Right renal pelvis (tissue), 4 donors: ENCODE measurements at places on chromosomes 2 and 18.

DNA sequence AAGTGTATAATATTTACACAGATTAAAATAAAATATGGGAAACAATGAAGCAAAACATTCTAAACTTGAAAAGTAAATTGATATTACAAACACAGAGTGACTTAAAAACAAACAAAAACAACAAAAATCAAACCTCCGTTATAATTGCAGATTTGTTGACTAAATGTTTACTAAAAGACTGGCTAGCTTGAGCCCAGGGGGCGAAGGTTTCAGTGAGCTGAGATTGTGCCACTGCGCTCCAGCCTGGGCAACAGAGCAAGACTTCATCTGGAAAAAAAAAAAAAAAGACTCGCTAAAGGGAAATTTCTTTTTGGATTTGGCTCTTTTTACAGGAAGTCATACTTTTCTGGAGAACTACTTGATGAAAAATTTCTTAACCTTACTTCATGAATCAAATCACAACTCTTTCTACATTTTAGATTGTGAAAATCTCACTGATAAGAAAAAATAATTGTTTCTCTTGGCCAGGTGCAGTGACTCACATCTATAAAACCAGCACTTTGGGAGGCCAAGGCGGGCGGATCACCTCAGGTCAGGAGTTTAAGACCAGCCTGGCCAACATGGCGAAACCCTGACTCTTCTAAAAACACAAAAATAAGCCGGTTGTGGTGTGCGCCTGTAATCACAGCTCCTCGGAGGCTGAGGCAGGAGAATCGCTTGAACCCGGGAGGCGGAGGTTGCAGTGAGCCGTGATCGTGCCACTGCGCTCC is 9.7 kb downstream of the TFPI start:
- no peak for DNase-seq

DNA sequence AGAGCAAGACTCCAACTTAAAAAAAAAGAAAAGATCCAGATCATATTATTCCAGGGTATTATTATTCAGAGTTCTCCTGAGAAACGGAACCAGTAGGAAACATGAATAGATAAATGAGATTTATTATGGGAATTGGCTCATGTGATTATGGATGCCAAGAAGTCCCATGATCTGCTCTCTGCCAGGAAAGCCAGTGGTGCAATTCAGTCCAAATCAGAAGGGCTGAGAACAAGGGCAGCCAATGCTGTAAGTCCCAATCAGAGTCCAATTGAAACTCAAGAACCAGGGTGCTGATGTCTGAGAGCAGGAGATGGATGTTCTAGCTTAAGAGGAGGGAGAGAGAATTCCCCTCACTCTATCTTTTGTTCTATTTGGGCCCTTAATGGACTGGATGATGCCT is 7.8 kb downstream of the SCYGR2 start:
- no peak for DNase-seq

GRCh38 chr2:29222381-29223179 is 107.4 kb downstream of the CLIP4 start:
- no peak for DNase-seq

DNA sequence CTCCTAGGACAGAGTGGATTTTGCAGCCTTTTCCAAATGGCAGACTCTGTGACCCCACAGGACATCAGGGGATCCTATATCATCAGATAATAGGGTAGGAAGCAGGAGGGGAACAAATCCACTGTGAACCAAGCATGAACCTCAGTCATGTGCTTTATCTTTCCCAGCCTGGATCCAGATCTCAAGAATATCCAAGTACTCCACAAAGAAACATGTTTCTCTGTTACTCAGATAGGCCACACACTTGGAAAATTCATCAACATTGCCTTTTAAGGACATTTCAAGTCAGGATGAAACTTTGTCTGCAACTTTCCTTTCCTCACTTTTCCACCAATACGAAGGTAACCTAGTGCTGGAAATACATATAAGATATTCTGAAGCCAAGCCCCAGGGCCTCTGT is 85.8 kb downstream of the RDH14 start:
- no peak for DNase-seq

GRCh38 chr2:173720306-173720705 is 244.9 kb downstream of the SP3 start:
- no peak for DNase-seq

- DNase-seq, result no peak
Observed at GRCh38 chr2:99571021-99571420, 81.2 kb upstream of the REV1 start.

GRCh38 chr2:228839421-228839876 is 431.6 kb downstream of the PID1 start:
- DNase-seq, result no peak

GRCh38 chr2:18522484-18523146 is 37.8 kb downstream of the RDH14 start:
- no peak for DNase-seq

DNA sequence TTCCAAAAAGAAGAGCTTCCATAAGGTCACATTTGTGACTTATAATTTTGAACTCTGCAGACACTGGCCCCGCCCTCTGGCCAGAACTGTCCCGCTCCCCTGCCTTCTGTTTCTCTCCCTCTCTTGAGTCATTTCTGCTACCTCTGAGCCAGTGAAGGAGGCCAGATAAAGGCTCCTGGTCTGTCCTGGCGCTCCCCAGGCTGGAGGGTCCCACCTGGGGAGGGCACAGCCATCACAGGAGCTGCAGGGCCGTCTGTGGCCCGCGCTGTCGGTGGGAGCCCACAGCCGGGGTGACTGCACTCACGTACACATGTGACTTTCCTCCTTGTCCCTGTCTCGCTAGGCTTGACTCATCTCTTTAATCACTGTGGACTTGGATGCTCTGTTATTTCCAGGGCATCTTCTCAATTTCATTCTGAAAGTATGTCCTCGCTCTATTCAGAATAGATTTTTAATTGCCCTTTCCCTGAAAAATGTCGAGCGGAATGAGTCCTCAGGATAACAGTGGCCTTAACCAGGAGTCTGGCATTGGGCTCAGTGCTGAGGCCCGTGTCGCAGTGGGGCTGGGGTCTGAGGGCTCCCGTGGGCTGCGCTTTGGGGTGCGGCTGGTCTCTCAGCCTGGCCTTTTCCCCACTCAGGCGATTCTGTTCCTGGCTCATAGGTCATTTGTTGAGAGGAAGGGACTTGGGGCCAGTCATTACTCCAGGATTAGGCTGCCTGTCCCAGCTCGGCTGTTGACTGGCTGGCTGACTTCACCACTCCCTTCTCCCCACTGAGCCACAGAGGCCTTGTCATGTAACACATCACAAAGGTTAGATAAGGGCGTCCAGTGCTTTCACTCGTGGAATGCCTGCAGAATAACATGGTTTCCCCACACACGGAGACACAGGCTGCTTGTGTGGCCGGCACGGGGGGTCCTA is 34.5 kb downstream of the KLHL29 start:
- no peak for DNase-seq

- DNase-seq, result no peak
Observed at GRCh38 chr2:17709897-17710296, 43.7 kb downstream of the SMC6 start.

- DNase-seq, result no peak
Observed at GRCh38 chr2:64615844-64616536, 37.7 kb downstream of the SERTAD2 start.

DNA sequence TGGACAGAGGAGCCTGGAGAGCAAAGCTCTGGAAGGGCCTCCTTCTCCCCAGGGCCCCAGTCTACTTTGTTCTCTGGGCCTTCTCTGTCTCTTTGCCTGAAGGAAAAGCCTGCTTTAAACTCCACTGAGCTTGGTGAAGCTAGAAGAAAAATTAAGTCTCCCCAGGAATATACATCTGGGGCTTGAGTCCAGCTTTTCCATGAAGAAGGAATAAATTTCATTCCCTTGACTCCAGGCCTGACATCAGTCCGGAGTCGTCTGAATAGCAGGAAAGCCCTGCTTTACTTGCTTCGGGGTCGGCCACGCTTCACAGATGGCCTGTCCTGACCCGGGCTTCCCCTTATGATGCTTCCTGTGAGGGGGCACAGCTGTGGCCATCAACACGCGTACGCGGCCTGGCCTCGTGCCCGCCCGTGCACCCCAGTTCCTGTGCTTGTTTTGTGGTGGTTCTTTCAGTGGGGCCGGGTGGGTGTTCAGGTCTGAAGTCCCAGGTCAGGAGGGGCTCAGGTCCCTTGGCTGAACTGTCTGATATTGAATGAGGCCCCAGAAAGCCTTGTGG is 73.6 kb downstream of the ACOXL start:
- DNase-seq, result no peak

DNA sequence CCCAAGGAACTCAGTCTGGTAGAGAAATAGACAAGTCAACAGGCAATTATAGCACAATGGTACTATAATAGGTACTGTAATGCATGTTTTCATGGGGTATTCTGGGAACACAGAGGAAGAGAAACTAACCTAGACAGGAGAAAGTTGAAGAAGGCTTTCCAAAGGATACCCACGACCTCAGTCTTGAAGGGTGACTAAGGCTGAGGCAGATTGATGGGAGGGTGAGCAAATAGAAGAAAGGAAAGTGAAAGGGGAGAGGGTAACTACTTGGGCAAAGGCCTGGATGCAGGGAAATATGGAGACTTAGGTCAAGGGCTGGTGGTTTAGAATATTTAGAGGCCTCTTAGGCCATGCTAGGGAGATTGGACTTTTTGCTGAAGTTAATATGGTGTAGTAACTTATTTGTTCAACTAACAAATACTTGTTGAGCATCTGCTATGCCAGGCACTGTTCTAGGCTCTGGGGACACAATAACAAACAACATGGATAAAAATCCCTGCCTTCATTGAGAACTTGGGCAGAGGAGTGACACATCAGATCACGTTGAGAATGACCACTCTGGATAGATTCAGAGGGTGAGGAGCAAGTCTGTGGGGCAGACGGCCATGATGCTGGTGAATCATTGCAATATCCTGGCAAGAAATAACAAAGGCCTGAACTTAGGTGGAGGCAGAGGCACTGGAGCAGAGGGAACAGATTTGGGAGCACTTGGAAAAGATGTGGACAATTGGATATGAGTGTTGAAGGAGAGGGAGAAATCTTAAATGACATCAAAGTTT is 56.4 kb downstream of the PLB1 start:
- no peak for DNase-seq

GRCh38 chr2:121888189-121888557 is 132.7 kb downstream of the TSN start:
- no peak for DNase-seq

DNA sequence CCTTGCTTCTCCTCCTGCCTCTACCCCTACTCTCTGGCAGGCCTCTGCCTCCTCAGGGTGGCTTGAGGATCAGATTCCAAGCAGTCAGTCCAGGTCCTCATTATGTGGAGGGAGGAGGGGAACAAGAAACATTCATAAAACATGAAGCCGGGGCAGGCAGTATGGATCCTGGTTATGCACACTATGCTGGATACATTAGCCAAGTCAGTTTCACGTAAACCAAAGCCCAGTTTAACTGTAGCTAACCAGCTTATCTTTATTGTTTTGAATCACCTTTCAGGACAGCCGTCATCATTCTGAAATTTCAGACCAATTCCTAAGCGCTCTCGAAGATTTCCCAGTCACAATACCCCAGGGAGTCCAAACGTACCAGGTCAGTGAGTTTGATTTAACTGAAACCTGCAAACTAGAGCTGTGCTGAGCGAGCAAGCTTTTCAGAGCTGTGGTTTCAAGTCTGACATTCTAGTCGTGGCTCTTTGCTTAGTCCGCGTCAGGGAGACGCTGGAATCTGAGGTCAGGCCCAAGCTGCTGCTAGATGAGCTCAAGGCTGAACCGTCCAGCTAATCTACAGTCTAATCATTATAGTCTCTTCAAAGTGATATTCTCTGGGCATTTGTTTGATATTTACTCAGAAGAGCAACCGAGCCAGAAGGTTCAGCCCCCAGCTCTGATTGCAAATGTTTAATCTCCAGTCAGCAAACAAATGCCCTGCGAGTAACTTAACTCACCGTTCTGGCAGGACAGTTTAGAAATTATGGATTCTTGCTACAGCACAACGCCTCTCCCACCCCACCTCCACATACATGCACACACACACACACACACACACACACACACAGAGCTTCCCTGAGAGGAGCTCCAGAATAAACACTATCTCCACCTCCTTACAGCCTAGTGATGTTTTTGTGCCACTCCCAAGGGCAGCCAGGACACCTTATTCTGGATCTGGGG is 63.8 kb upstream of the BZW1 start:
- DNase-seq, result no peak

DNA sequence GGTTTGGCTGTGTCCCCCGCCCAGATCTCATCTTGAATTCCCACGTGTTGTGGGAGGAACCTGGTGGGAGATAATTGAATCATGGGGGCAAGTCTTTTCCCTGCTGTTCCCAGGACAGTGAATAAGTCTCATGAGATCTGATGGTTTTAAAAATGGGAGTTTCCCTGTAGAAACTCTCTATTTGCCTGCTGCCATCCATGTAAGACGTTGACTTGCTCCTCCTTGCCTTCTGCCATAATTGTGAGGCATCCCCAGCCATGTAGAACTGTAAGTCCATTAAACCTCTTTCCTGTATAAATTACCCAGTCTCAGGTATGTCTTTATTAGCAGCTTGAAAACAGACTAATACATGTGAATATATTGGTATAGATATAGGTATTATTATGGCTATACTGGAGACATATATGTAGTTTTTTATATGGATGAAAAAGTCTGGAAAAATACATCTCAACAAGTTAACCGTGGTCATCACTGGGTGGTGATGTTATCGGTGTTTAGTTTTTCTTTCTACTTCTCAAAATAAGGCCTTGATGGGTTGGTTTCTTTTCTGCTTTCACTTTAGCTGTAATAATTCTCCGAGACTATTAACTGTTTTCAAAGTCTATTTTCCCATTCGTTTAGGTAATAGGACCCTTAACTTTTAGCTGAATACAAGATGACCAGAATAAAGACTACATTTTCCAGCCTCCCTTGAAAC is 39.1 kb upstream of the NCOA1 start:
- DNase-seq, result no peak

- no peak for DNase-seq
Observed at GRCh38 chr2:9749546-9750223, 93.6 kb upstream of the TAF1B start.

DNA sequence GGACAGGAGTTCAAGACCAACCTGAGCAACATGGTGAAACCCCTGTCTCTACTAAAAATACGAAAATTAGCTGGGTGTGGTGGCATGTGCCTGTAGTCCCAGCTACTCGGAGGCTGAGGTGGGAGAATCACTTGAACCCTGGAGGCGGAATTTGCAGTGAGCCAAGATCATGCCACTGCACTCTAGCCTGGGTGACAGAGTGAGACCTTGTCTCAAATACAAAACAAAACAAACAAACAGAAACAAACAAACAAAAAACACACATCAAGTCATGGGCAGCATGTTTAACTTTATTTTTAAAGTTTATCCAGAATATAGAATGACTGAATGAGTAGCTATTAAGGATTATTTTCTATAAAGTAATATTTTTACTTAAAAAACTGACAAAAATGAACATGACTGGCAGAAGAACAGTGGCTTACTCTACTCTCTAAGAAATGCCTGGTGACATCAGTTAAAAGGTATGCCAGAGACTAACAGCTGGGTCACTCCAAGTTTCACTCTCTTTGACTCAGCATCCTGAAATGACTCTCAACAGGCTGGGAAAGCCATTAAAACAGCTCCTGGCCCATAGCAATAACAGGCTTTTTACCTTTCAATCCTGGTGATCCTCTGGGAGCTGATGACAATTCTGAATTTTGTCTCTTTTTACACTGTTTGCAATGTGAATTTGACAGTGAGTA is 281.6 kb upstream of the STON1 start:
- no peak for DNase-seq

- DNase-seq, result no peak
Observed at GRCh38 chr2:240584486-240585031, 2.0 kb upstream of the CAPN10 start.
